ENCODE measurements at places on chromosomes 4 and X.

DNA sequence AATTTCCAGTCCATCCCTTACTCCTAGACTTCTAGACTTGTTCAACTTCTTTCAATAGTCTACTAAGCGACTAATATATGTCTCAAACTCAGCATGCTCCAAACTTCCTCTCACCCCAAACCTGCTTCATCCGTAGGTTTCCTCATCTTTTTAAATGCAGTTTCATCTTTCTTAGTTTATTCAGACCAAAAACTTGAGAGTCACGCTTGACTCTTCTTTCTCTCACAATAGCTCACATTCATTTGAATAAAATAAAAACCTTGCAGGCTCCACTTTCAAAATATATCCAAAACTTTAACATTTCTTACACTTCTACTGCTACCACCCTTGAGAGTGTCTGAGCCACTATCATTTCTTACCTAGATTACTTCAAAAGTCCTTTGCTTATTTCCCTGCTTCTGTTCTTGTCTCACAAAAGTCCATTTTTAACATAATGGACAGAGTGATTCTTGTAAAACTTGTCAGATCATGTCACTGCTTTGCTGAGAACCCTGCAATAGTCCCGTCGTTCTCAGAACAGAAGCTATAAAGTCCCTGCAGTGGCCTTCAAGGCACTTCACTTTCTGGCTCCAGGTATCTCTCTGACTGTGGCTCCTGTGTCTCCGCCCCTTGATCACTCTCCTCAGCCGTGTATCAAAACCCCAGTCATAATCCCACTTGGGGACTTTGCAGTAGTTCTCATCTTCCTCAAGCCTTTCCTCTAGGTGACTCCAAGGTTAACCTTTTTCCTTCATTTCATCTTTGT lies 167.6 kb downstream of the ARHGAP24 start:
- no peak for DNase-seq

DNA sequence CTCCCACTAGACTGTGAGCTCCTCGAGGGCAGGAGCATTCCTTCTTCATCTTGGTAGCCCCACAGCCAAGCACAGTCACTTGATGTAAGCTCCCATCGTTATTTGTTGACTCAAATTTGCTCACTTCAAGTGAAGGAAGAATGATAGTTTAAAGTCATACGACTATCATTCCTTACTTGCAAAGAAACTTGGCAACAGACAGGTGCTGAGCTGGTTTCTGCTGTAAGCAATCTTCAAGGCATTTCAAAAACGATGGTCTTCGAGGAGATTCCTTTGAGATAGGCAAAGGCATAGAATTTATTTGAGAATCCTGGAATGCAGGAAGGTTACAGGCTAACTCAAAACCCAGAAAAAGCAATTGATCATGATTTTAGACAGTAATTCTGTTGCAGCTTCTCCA lies 64.8 kb downstream of the QDPR start:
- no peak for DNase-seq

DNA sequence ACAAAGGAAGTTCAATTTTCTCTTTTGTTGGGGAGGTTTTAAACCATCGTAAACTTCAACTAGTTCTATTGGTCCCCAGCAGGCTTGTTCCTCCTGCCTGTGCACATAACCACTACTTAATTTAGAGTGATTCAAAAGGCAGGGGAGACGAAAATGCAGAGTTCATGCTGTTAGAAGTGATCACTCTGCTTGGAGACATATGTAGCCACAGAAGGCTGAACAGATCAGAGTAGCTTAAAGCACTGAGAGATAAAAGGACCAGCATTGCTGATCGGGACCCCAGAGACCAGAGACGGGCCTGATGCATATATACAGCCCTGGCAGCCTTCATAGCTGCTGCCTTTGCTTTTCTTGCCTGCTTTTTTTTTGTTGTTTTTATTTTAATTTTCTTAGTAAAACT lies 662.0 kb upstream of the CPEB2 start:
- DNase-seq: no peak

DNA sequence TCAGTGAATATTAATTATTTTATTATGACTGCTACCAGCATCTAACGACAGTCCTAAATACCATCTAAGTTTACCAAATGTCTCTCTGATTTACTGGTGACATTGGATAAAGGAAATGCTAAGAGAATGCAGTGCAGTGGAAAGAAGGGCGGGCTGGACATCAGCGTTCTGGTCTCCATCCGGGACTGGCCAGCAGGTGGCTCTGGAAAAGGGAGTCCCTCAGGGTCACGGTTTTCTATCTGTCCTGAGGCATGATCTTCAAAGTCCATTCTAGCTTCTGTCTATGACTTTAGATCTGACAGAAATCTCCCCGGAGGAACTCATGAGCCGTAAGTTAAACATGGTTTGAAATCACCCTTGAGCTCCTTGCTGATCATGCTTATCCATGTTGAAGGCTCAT lies 3.3 kb downstream of the TRIM2 start:
- no peak for DNase-seq

GRCh38 chrX:75131973-75132627 lies 24.0 kb downstream of the ABCB7 start:
- no peak for DNase-seq

GRCh38 chrX:144566592-144566991 lies 680.7 kb upstream of the SPANXN1 start:
- DNase-seq: no peak

All from activated CD4-positive, alpha-beta T cell treated with anti-CD3 and anti-CD28 coated beads, Interleukin-2, Interleukin-6, amounts not matched to agents 100 ng/mL and 50 ng/mL, durations not matched to agents 16 hours and 8 hours (primary cell).